ENCODE measurements at places on chromosomes 6 and 20.

GRCh38 chr6:56860475-56860874 is 94.4 kb upstream of the BEND6 start:
- no peak for DNase-seq

- no peak for DNase-seq
These were observed 17.5 kb downstream of the CPNE5 start for GRCh38 chr6:36821581-36822335.

DNA sequence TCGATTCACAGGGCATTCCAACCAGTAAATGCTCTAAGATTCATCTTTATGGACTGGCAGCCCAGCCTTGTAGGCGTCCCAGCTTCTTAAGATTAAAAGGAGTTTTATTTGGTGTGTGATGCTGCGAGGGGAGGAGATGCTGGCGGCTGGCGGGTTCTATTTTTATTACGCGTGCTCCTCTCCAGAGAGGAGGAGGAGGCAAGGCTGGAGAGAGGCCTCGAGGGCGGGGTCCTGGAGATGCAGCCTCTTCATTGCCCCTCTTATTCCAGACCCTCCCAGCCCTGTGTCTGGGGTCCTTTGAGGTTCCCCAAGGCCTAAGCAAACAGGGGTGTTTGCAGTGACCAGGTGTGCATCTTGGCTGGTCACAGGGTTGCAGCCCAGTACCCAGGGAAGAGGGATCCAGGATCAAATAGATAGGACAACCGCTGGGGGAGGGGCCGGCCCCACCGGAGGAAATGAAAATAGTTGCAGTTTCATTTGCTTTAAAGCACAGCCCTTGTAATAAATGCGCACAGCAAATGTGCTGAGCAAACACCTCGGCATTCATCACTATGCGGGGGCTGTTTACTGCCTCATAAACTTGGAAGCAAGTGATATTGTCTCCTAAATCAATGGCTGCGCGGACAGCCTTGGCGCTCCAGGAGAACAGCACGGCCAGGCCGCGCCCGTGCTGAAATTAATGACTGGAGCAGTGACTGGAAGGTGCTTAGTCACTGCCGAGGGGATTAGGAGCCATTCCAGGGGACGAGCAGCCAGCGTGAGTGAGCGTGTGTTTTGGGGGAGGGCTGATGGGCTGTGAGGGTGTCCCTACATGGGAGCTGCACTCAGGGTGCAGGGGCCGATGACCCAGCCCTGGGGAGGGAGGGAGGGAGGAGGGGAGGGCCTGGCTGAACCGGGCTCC is 83.0 kb downstream of the TMEM242 start:
- no peak for DNase-seq

GRCh38 chr6:49519660-49520059 is 19.9 kb downstream of the GLYATL3 start:
- no peak for DNase-seq

- no peak for DNase-seq
These were observed 22.8 kb downstream of the PANK2 start for GRCh38 chr20:3911956-3912355.

DNA sequence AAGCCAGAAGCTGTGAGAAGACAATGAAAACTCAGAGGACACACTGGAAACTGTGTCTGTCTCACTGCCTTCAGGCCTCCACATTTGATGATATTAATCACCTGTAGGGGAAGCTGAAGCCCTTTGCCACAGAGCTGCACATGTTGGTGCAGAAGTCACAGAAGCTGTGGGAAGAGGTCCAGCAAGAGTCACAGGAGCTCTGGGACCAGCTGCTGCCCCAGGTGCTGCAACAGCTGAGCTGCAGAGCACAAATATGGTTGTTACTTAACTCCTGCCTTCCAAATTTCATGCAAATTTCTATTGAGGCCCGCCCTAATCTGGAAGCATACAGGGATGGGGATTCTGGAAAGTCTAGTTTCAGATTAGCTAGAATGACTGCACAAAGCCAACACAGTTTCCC is 169.3 kb downstream of the OGFRL1 start:
- no peak for DNase-seq

DNA sequence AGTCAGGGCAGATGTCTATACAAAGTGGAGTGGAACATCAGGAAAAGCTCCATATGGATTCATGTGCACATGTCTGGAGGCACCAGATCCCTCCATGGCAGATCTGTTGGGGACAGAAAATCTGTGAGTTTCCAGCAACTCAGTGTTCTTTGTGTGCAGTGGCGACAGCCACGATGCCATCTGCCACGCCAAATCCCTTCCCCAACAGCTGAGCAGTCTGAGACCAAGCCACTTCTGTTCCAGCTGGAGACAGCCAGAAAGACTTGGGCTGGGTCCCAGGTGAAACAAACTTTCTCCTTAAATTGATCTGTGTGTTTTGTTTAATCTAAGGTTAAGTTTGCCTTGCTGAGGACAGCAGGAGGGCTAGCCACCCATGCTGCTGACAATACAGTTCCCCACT is 22.9 kb downstream of the FKBP1A start:
- no peak for DNase-seq

DNA sequence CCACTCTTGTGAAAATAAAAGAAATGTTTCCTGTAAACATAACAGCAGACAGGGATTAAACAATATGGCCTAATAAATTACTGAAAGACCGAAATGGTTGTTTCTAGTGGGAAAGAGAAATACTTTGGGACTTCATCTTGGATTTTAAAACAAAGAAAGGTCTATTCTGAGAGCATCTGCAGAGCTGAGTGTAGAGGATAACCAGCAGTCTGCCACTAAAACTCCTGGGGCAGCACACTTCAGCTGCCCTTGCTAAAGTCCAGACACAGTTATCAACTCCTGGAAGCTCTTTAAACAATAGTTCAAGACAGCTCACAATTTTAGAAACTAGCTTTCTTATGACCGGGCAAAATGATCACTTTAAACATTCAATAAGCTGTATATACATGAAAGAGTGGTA is 38.6 kb downstream of the AKIRIN2 start:
- no peak for DNase-seq

- no peak for DNase-seq
These were observed 7.4 kb upstream of the SLC52A3 start for GRCh38 chr20:775679-776135.

DNA sequence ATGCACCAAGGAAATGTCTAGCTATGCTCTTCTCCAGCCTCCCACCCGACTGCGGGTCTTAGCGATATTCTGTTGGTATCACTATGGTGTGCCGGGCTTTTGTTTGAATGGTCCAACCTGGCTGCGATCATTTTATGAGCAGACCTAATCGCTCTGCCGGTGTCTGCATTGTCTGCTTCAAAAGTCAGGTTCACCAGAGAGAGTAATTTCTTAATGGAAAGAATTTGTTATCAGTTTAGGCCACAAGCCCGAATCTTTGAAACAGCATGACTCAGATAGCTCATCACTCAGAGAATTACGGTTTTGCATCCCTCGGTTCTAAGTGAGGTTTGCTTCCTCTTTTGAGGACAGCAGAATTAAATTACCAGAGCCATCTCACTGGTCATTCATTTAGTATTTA is 521.0 kb upstream of the ARID1B start:
- DNase-seq, result no peak

DNA sequence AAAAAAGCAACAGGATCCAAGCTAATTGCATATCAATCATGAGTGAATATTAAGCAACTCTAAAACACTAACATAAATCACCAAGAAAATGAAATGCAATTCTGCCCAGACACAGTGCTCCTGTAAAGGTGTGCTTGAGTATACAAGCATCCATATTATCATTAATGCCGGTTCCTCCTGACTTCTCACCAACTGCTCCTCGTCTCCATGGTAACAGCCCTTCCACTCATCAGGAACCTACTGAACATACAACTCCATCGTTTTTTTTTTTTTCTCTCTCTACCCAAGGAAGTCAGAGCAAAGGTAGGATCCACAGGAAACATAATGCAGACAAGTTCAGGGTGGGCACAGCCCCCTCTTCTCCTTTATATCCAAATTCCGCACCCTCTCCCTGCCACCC is 12.4 kb downstream of the GABBR1 start:
- no peak for DNase-seq

DNA sequence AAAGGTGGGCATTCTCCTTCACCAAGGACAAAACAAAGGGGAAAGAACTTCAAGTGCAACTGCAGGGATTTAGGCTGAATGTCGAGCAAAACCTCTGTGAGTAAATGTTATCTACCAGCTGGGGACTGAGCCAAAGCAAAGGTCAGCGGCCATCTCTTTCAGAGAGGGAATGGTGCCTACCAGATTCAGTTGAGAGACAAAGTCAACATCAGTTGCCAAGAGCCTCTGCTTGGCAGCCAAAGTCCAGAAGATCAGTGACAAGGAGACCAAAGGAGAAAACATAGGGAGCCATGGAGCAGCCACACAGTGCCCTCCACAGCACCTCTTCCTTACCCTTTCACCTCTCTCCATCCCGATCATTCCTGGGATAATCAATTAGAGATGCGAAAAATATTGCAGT is 472.5 kb downstream of the KIF16B start:
- DNase-seq, result no peak

Data from GM10248 (cell line).